Skeletal muscle tissue (tissue), 5 donors: ENCODE measurements at places on chromosomes 5 and 9. TPM values are rescaled to one million over a fixed set of nuclear protein-coding genes. Genes with fewer than 3 reads are reported as not detected.

The KIF27 gene
- total RNA-seq, result 6.3 TPM

The FCN1 gene
- 5.2 TPM for total RNA-seq

The NTMT1 gene
- 18.8 TPM for total RNA-seq

The OR1K1 gene
- total RNA-seq, result not detected

The COL15A1 gene
- total RNA-seq, result 178 TPM

The SH3RF2 gene
- total RNA-seq, result 3.7 TPM

The PAXX gene
- total RNA-seq, result 2.1 TPM

The CCDC192 gene
- total RNA-seq, result not detected

The OR13D1 gene
- not detected for total RNA-seq

The PCDHGB1 gene
- 1.6 TPM for total RNA-seq

The PLEKHG4B gene
- total RNA-seq, result 0.52 TPM

The CDC25C gene
- 3.7 TPM for total RNA-seq

The SPATA9 gene
- total RNA-seq, result 1.0 TPM

The SCGB3A2 gene
- not detected for total RNA-seq

The IL13 gene
- total RNA-seq, result not detected

The PCDHGC4 gene
- 3.7 TPM for total RNA-seq

The INSL4 gene
- total RNA-seq, result not detected

The F2RL2 gene
- under 0.01 TPM for total RNA-seq

The BTNL3 gene
- total RNA-seq, result not detected

The SSNA1 gene
- 47.0 TPM for total RNA-seq

The HRCT1 gene
- total RNA-seq, result 2.1 TPM

The DMRT3 gene
- total RNA-seq, result under 0.01 TPM

The LRRC19 gene
- total RNA-seq, result not detected

The CDK7 gene
- 31.3 TPM for total RNA-seq

The ZNF366 gene
- total RNA-seq, result 1.6 TPM

The TMEM215 gene
- 0.52 TPM for total RNA-seq

The FAM221B gene
- not detected for total RNA-seq

The CEL gene
- not detected for total RNA-seq

The NRG2 gene
- 0.52 TPM for total RNA-seq

The LAMC3 gene
- total RNA-seq, result 0.52 TPM

The GNE gene
- 15.1 TPM for total RNA-seq

The PRRT1B gene
- total RNA-seq, result not detected

The PTPN3 gene
- 7.8 TPM for total RNA-seq

The C6 gene
- not detected for total RNA-seq

The NSA2 gene
- 45.9 TPM for total RNA-seq

The LCN12 gene
- not detected for total RNA-seq

The KIAA1958 gene
- total RNA-seq, result 3.7 TPM

The BTNL8 gene
- total RNA-seq, result not detected

The EGFLAM gene
- 41.8 TPM for total RNA-seq

The ANKRD55 gene
- total RNA-seq, result not detected

The NIM1K gene
- total RNA-seq, result 0.52 TPM

The OCLN gene
- 0.52 TPM for total RNA-seq

The STK32A gene
- 1.0 TPM for total RNA-seq

The NSD1 gene
- 57.4 TPM for total RNA-seq

The S1PR3 gene
- 12.5 TPM for total RNA-seq

The SLC4A9 gene
- total RNA-seq, result not detected

The MRPL22 gene
- total RNA-seq, result 12.5 TPM

The SPARC gene
- total RNA-seq, result 1,314 TPM

The ROR2 gene
- total RNA-seq, result 4.2 TPM

The C5orf34 gene
- total RNA-seq, result 3.7 TPM

The ACOT12 gene
- total RNA-seq, result 0.52 TPM

The DIPK1B gene
- 11.0 TPM for total RNA-seq
